ENCODE measurements at places on chromosomes 7 and 10. TPM values are rescaled to one million over a fixed set of nuclear protein-coding genes. Genes with fewer than 3 reads are reported as not detected.

The NUTM2B gene
- total RNA-seq: 0.24 TPM

The BICC1 gene
- total RNA-seq: 0.32 TPM

The RBP3 gene
- total RNA-seq: not detected

The GIMAP1 gene
- total RNA-seq: 0.44 TPM

The DGKB gene
- 0.08 TPM for total RNA-seq

The RASSF4 gene
- 2.3 TPM for total RNA-seq

DNA sequence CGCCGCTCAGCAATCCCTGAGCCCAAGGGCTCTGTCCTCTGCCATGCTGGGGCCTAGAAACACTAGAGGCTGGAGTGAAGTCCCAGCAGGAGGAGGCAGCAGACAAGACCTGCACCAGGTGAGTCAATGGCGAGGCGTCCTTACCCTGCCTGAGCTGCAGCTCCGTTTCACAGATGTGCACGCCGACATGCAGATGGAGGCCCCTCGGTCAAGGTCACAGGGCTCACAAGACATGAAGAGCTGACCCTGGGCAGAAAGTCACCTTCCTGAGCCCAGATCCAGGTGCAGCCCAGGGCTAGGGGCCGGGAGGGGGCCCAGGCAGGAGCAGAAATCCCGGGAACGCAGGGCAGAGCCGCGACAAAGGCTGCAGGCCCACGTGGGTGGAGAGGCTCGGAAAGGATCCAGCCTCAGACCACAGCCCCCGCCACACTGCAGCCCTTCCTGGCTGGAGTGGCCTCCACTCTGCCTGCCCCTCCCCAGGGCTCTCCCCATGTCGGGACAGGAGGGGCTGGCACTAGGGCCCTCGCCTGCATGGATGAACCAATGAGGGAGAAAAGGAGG, 23.8 kb downstream of the PDGFA start:
- ATAC-seq: no peak

DNA sequence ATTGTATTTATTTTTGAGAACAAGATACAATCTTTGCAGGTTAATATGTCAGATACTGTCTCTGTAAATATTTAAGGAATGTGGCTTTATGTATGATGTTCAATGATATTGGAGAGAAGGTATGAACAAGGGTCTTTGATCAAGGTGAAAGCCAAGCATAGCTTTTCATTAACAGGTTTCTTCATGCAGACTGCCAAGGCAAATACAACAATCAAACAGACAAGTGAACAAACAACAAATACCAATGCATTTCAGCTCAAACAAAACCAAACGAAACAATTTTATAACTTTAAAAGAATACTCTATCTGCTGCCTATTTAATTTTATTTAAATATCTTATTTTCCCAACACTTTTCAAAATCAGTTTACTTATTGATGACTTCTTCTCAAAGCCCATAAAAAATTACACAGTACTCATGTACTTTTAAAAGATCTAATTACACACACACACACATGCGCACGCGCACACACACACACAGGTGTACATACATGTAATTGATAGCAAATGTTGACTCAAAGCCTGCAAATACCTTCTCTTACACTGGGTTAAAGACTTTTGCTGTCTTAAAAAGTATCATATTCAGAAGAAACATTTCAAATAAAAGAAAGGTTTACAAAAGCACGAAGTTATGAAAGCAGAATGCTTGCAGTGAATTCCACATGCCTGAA, 201.1 kb upstream of the CCDC6 start:
- no peak for ATAC-seq

DNA sequence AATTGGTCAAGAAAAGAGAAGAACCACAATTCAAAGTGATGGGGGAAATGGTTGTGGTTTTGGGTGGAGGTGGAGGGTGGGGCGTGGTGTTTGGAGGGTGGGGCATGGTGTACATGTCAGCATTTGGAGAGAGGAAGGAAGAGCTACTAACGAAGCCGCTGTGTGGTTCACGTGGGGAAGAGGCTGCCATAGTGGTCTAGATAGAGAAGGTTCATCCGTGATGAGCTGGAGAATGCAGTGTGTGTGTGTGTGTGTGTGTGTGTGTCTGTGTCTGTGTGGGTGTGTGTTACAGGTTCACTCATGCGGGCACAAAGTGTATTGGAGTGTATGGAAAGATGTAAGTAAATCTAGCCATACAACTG, 6.1 kb upstream of the VCL start:
- ATAC-seq: peak; percentile 77

DNA sequence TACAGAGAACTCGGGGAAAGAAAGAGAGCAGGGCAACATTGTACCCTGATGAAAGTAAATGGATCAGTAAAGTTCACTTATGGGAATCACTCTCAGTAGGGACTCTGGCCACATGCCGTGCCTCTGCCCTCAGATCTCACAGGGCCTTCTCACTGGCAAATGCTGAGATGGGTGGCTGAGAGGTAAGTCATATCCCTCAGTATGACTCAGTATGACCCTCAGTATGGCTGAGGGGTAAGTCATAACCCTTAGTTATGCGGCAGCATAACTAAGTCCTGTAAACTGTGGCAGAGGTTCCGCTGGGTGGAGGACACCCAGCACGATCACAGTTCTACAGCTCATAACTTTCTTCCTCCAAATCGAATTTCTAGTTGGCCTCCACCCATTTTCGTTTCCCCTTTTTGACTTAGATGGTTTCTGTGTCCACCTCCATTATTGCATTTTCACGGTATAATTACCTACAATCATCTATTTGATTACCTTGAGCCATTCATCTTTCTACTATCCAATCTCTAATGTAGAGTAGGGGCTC, 26.5 kb upstream of the WNT16 start:
- peak; percentile 55 for ATAC-seq

DNA sequence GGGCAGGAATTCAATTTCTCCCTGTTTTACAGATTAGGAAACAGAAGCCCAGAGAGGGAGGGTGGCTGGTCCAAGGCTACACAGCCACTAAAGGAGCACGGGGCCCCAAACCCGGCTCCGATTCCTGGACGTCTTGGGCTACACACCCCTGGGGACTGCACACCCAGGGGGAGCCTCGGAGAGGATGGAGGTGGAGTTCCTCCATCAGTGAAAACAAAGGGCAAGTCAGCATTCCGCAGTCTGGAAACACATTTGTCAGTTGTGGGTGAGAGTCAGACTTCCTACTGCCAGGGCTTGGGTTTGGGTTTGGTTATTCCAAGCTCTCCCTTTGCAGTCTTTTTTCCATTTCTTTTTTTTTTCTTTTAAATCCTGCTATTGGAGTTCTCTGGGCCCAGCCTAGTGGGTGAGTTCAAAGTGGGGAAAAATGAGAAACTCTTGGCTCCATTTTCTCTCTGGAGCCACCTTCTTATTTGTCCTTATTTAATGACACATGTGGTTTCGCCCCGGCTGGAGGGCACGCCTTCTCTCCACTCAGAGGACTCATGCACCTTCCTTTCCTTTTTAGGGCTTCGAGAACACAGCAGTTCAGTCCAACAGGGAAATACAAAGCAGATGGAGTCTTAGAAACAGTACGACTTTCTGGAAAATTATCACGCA, 59.9 kb upstream of the AQP1 start:
- ATAC-seq: no peak

DNA sequence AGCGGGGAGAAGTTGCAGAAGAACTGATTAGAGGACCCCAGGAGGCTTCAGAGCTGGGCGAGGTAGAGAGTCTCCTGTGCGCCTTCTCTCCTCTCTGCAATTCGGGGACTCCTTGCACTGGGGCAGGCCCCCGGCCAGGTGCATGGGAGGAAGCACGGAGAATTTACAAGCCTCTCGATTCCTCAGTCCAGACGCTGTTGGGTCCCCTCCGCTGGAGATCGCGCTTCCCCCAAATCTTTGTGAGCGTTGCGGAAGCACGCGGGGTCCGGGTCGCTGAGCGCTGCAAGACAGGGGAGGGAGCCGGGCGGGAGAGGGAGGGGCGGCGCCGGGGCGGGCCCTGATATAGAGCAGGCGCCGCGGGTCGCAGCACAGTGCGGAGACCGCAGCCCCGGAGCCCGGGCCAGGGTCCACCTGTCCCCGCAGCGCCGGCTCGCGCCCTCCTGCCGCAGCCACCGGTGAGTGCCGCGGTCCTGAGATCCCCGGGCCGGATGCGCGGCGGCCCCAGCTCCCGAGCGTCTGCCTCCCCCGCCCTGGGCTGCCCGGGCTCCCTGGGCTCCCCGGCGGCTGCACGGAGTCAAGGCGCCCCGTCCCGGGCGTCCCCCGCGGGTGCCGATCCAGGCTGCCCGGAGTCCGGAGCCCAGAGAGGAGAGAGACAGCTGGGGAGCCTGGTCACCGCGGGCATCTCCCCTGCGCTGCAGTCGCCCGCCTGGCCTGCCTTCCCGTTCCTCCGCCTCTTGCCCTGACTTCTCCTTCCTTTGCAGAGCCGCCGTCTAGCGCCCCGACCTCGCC, at the start of gene PLAU:
PLAU (plus strand) TSS at position 369 of the 789 bp plus-strand sequence. CDS start 424 bp downstream, outside the sequence.
- ATAC-seq: peak; percentile 62

DNA sequence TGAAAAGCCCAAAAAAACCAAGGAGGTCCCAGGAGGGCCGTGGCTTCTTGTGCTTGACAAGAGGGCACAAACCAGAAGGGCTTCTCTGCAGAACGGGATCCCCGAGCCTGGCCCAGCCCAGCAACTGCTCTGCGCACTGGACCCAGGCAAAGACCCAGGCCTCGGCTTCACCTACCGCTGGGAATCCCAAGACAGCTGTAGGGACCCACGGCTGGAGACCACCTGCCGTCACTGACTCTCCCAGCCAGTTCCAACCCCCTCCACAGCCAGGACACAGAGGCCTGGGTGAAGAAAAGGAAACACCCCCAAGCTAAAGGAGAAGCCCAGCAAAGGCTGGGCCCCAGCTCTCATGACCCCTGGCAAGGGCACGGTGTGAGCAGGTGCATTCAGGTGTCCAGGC, 24.3 kb downstream of the PDGFA start:
- no peak for ATAC-seq

GRCh38 chr7:128697302-128697905, 25.3 kb downstream of the GARIN1A start:
- ATAC-seq: peak; percentile 86

DNA sequence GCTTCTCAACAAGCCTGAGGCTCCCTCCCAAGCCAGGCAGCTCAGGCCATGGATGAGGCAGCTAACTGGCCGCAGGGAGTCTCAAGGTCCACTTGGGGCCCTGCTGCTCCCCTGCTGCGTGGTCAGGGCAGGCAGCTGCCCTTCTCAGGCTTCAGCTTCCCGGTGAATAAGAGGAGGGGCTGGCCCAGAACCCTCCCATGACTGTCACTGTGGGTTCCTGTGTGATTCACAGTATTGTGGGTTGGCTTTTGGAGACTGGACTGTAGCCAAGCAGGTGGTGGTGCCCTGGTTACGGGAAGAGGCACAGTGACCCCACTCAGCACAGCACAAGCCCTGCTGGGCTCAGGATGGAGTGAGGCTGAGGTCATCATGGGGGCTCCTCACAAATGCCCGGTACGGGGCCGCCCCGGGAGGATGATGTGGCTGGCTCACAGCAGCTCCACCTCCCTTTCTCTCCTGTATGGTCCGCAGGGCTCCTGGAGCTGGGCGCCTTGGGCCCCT, 189.8 kb downstream of the HECW1 start:
- peak; percentile 69 for ATAC-seq

DNA sequence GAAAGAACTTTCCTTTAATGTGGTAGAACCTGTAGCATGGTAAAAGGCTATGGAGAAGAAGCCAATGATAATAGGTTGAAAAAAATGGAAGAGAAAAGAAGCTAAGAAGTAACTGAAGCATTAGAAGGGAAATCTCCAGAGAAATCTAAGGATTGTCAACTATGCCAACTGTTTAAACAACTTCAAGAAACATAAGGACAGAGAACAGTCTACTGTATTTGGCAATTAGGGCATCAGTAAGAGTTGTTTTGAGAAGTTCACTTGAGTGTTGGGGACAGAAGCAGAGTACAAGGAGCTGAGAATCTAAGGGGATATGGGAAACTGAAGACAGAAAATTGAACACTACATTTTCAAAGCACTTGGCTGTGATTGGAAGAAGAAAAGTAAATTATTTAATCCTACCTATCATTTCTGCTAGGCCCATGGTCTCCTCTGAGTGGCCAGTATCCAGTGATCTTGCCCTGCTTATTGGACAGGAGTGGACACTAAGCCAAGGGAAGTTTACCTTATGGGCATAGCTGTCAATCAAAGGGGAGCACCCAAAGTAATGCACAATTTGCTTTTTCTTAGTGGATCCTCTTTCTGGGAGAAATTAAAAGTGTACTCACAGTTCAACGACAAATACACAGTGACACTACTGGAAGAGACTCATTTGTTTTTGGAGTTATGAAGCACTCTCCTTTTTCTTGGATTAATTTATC, 56.4 kb upstream of the CCDC71L start:
- ATAC-seq: no peak

DNA sequence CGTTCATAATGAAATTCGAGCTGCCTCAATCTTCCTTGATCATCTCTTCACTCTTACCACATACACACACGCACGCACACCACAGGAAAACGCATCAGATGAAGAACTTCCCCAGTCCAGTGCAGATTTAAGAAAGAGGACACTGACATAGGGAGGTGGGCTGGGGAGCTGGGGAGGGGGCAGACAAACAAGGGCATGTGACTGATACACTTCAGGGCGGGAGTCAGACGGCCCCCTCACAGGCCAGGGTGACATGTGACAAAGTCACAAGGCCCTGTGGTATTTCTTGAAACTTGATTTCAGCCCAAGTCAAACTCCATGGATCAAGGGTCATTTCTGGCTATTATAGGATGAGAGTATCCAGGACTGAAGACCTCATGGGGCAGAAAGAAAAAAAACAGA, 82.6 kb downstream of the KCNMA1 start:
- ATAC-seq: no peak

- no peak for ATAC-seq
Observed at GRCh38 chr10:60645980-60646379, 132.3 kb upstream of the CDK1 start.

- ATAC-seq: no peak
Observed at GRCh38 chr10:60246382-60246781, 143.3 kb downstream of the ANK3 start.

DNA sequence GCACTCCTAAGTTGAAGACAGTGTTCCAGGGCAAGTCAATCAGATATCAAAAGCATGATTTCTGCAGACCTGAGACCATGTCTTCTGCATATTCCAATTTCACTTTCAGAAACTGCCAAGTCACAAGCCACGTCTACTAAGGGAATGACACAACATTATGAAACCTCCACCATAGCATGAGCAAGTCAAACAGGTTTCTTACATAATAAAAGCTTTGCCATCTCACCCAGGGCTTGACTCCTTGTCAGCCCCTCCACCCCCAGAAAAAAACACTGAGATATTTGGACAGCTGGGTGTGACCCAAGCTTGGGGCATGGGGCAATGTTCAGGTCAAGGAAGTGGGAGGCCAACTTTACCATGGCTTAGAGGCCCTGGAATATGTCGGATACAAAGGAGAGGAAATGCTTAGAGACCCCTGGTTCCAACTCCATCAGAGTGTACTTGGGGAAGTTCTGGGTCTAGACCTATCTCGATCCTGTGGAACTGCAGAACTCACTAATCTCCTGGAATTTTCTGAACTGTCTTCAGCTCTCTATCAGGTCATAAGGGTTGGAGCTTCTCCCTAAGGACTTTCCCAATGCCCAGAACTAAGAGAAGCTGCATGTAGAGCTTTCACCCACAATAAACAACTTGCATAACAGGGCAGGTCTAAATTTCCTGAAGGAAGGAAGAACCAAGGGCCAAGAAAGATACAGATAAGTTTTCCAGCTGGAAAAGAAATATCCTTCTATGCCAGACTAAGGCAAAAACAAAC, 80.6 kb upstream of the NAMPT start:
- peak; percentile 97 for ATAC-seq

Data from esophagus mucosa (tissue), 1 donor.